ENCODE measurements at places on chromosomes 2 and 18.

GRCh38 chr2:72576861-72577260 is 249.0 kb downstream of the EXOC6B start:
- DNase-seq: no peak

GRCh38 chr2:40466332-40466906 is 14.5 kb upstream of the SLC8A1 start:
- DNase-seq: no peak

- DNase-seq: no peak
Measured at GRCh38 chr2:238866656-238867277, 18.9 kb downstream of the TWIST2 start.

- DNase-seq: no peak
Measured at GRCh38 chr2:121160366-121160765, 124.6 kb downstream of the TFCP2L1 start.

GRCh38 chr2:55875434-55876135 is 48.0 kb downstream of the EFEMP1 start:
- DNase-seq: no peak

DNA sequence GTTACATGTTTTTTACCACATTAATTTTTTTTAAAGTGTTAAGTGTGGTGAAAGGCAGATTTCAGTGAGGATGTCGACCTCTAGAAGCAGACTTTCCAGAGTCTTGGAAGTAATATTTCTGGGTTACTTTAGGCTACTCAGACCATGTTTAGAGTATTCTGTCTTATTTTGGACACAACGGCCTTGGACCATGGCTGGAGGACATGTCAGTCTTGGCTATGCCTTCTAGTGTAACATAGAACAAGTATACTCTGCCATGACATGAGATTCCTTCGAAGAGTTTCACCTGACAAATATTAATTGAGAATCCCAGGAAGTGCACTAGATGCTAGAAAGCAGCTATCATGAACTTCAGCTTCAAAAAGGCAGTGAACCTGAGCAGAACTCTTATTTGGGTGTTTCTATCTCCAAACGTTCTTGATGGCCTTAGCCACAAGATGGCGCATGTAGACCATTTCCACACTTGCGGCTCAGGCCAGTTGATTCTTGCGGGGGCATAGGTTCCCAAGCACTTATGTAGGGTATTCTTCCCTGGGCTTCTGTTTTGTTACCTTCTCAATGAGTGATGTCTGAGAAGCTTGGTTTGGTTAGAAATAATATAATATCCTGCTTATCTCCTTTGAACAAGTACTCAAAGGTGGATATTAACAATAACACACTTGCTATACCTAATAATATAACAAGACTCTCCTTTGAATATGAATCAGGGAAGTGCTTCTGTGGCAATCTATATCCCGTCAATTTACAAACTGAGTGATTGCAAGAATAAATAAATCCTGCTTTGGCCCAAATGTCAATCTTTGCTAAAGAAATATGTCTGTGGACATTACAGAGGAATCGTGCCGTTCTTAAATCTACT is 62.0 kb downstream of the CACNB4 start:
- no peak for DNase-seq

- DNase-seq: no peak
Measured at GRCh38 chr2:8620611-8621382, 61.1 kb upstream of the ID2 start.

DNA sequence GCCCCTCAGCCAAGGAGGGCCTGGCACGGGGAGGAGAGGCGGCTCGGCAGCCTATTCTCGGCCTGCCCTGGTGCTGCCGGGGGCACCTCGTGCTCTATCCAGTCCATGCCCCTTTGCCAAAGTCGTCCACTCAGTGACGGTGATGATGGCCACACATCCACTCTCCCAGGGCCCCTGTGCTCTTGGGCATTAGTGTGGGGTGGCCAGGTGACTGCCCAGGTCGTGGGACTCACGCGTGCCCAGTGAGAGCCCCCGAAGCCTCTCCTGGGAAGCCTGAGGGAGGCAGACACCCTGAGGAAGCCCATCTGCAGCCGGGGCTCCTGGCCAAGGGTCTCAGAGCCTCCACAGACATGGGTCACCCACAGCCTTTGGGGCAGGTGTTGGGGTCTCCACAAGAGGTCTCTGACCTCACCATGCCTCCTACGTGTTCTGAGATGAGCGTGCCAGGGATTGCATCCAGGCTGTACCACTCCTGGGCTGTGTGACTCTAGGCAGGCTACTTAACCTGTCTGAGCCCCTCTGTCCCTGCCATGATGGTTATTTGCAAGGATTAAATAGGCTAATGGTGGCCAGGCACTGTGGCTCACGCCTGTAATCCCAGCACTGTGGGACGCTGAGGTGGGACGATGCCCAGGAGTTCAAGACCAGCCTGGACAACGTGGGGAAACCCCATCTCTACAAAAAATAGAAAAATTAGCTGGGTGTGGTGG is 12.9 kb downstream of the RAMP1 start:
- no peak for DNase-seq

GRCh38 chr2:201794294-201794693 is 12.0 kb upstream of the CDK15 start:
- DNase-seq: no peak

- DNase-seq: no peak
Measured at GRCh38 chr18:26540043-26540628, 8.2 kb downstream of the KCTD1 start.

DNA sequence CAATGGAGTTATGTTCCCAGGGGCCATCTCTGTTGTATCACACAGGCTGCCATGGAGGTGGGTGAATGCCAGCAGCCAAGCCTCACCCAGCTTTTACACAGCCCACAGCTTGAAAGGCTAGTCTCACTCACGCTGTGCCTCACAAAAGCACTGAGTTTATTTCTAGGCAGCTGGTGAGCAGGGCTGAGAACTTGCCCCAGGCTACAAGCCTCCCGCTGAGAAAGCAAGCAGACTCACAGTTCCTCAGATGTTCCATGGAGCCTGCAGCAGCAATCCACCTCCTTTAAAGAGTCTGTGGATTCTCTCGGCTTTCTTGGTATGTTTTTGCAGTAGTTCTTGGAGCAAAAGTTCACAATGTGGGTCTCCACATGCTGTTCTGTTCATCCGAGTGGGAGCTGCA is 40.9 kb upstream of the ALKAL2 start:
- no peak for DNase-seq

- no peak for DNase-seq
Measured at GRCh38 chr2:239816576-239817467, 208.3 kb downstream of the NDUFA10 start.

GRCh38 chr2:19868701-19869580 is 32.8 kb downstream of the TTC32 start:
- peak; percentile 27 for DNase-seq

DNA sequence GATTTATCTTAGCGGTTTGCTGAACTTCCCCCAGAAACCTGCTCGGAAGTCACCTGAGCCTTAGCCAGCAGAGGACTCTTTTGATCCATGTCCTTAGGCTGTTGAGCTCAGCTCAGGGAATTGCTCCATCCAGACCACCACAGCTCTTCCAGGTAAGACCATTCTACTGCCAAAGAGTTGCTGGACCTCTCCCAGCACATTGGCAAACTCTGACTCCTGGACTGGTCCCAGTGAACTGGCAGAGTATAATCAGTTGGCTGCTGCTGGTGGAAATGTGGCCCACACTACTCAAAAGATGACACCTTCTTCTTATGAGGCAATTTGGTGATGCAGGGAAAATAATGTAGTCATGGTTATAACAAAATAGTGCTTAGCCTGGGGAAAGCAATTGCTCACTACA is 308.8 kb upstream of the FIGN start:
- DNase-seq: no peak

- DNase-seq: no peak
Measured at GRCh38 chr2:43280994-43281393, 54.6 kb upstream of the ZFP36L2 start.

- DNase-seq: no peak
Measured at GRCh38 chr2:128867311-128867710, 548.6 kb upstream of the HS6ST1 start.

- DNase-seq: no peak
Measured at GRCh38 chr2:117718048-117718447, 96.4 kb upstream of the DDX18 start.

DNA sequence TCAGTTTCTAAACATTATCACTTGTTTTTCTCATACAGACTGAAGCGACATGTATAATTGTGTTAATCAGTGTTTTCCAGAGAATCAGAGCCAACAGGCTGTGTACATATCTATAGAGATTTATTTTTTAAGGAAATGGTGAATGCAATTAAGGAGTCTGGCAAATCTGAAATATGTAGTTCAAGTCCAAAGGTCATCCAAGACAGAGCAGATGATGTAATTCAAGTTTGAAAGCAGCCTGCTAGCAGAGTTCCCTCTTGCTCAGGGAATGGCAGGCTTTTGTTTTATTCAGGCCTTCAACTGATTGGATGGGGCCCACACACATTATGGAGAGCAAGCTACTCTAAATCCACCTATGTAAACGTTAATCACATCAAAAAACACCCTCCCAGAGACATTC is 282.6 kb downstream of the CBLN2 start:
- no peak for DNase-seq

GRCh38 chr18:9814431-9814830 is 71.3 kb upstream of the TXNDC2 start:
- no peak for DNase-seq

- DNase-seq: no peak
Measured at GRCh38 chr2:215654148-215654819, 218.4 kb upstream of the FN1 start.

- no peak for DNase-seq
Measured at GRCh38 chr2:142521492-142521891, 356.0 kb upstream of the KYNU start.

DNA sequence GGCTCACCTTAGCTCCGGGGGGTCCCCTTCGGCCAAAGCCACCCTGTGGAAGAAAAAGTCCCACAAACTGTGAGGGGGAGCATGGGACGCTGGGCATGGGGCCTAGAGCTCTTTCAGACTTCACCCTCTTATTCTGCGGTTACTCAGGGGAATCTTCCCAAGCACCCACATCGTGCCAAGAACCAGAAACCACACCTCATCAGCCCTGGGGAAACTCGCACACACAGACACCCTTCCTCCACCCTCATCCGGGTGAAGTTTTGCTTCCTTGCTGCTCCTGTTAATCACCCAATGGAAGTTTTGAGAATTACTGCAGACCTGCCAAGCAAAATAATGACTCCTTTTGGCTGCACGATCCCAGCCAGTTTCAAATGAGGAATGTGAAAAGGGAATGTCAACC is 59.1 kb downstream of the COL6A3 start:
- DNase-seq: no peak

- DNase-seq: no peak
Measured at GRCh38 chr18:48798334-48799245, 152.2 kb downstream of the SMAD7 start.

DNA sequence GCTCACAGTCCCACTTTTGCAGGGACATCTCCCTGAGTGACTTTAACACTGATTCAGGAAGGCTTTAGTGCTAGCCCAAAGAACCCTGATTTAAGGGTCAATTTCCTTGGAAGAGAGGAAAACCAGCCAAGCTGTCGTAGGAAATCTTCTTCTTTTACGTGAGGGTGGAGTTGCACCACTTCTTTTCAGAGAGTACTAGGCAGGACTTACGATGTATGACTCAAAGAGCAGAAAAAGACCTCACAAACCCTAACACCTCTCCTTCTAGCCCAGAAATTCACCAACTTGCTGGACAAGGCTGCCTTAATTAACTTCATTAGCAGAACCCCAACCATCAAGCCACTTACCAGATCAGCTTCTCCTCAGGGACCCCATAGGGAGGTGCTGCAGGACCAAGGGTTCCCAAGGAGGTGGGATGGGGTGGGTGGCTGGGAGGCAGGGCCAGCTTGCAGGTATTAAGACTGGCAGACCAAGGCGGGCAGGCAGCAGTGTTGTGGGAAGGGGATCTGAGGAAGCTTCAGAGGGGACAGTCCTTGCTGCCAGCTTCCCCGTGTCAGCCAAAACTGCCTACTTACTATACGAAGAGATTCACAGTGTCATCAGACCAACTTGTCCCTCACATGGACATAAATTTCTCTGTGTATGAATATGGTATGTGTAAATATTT is 6.7 kb downstream of the SERPINB2 start:
- DNase-seq: no peak

DNA sequence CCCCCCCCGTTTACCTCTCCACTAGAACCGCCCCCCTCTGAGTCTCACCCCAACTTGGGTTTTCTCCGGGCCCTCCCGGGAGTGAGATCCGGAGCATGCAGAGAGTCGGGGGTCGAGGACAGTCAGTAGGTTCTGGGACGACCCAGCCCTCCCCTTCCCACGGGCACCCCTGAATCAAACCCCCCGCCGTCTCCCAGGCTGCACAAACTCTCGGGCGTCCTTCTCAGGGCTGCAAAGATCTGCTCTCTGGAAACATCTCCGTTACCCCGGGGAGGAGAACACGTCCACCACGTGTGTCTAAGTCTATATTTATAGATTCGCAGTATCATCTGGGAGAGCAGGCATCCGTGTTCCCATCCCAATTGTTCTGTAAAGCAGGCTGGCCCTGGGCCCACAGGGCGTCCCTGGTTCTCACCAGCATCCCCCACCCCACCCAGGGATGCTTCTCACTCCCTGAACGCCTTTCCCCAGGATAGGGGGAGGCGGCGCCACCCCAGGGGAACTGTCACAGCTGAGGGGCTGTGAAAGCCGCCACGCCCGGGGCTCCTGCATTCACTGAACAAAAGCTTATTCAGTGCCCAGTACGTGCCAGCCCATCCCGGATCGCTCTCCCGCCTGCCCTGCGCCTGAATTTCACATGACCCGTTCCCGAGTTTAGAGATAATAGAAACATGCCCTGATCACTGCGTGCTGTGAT is 765 bp upstream of the DIPK1C start:
- DNase-seq: no peak

GRCh38 chr2:168194784-168195522 is 52.4 kb downstream of the STK39 start:
- DNase-seq: no peak

GRCh38 chr2:239687441-239687840 is 286.6 kb upstream of the HDAC4 start:
- DNase-seq: no peak

DNA sequence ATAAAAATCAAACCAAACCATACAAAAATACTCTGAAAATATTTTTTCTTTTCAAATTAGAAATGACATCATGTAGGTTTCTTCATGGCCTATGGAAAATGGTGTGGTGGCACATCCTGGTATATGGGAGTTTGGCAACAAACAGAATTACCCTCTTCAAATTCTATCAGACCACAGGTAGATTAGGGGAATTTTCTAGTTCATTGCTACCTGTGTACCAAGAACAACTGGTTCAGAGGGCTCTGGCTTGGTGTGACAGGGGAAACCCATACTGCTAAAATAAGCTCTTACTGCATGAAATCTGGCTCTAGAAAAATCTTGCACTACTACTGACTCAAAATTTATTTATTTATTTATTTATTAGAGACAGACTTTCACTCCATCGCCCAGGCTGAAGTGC is 63.4 kb upstream of the PELI1 start:
- no peak for DNase-seq

DNA sequence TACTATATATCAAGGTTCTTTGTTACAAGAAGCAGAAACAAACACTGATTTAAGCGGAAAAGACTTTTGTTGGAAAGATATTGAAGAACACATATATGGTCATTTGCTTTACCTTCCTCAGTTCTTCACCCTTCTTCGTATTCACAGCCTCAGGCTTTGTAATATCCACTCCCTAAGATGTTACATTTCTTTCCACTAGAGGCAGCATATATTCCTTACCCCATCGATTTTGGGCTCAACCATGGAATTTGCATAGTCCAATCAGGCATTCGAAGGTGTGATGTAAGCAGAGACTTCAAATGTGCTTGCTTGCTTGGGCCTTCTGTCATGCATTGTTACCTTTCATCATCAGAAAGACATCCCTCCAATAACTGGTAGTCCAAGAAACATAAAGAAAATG is 287.4 kb downstream of the PID1 start:
- DNase-seq: no peak
